ENCODE measurements at places on chromosomes 12 and 14.
A peak's percentile ranks its signal among the peaks of the same experiment; 100 is the strongest.

DNA sequence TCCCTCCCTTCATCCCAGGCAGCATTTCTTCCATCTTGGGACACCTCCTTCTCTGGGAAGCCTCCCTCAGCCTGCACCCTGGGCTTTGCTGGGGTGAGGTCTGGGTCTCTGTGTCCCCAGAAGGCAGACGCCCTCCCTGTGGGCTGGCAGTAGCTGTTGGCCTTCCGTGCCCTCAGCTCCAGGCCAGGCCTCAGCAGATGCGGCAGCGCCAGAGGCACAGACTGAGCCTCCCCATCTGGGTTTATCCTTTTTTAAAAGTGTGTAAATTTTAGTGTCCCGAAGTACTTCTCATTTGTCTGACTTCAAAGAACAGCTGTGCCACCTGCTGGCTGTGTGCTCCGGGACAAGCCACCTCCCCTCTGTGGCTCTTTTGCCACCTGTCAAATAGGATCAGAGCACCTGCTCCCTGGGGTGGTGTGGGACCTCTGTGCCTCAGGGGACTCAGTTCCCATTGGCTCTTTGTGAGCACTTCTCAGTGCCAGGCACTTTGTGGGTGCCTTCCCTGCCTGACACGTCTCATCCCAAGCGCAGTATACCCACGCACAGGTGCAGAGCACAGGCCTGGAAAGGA, 11.1 kb downstream of the EXOC3L4 start:
- no peak for DNase-seq

GRCh38 chr12:14785568-14785967, 17.7 kb downstream of the WBP11 start:
- no peak for DNase-seq

- no peak for DNase-seq
Observed at GRCh38 chr14:70718383-70719118, 76.8 kb downstream of the TTC9 start.

DNA sequence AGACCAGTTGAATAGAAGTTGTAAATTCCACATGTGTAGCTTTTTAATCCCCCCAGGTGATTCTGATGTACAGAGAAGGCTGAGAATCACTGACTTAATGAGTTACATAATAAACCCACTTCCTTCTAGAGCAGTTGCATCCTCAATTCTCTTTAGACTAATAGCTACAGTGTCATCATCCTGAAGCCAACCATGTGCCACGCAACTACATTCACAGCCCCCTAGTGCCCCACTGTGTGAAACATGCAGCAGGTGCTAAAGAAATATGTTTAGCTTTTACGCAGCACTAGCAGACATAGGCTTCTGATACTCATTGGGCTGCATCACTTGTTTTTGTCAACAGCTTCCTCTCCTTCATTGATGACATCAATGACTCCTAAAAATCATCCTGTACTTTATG, 1168.3 kb downstream of the BCL11B start:
- DNase-seq = no peak

DNA sequence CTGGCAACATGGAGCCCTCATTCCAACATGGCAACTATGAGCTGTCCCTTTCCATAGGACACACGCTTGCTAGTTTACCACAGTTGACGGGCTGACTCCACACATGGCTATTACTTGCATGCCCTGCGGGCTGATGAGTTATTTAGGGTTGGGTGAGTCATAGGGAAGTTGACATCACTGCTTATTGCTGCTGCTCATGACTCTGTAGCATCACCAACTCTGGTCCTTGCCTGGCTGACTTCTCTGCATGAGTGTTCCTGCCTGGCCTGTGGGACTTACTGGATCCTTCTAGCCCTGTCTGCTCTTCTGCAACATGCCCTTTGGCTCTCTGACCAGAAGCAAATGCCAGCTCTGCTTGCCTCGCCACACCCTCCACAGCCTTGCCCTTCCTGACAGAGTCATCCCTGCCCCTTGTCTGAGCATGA, 199.5 kb downstream of the ANO6 start:
- no peak for DNase-seq

- DNase-seq = peak; percentile 59
Observed at GRCh38 chr14:104749111-104749649, 3.8 kb upstream of the SIVA1 start.

DNA sequence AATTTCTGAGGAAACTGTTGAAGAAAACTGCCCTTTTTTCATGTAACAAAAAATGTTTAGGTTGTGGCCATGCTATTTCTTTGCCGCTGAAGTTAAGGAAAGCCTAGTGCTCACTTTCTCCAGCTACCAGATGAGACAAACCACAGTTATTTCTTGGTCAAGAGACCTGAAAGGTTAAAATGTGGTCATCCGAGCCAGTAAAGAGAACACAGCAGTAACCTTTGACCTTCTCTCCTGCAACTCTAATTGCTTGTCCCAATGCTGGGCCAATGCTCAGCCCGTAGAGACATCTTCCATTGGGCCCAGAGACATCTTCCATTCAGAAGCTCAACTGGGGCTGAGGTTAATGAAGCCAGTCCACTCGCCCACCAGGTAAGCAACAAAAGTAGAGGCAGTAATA, 109.8 kb upstream of the CPSF6 start:
- no peak for DNase-seq

GRCh38 chr12:79086541-79087296, 222.1 kb downstream of the SYT1 start:
- no peak for DNase-seq

DNA sequence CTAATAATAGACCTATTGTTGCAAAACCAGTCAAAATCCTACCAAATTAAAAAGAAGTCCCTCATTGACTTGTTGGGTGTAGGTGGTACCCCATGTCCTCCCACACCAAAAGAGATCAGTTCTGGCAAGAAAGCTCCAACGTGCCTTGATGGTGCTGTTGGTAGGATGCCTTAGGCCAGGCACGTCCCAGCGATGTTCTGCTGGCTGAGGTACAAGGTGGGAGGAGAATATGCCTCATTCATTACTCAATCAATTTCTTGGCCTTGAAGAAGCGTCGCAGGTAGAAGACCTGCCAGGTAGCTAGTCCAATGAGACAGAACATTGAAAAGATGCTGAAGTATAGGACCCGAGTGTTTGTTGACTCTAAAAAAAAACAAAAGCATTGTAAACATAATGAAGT, 7.8 kb upstream of the NEK9 start:
- no peak for DNase-seq

GRCh38 chr12:85733221-85733840, 102.9 kb downstream of the RASSF9 start:
- DNase-seq = no peak

- no peak for DNase-seq
Observed at GRCh38 chr14:49089107-49089506, 497.1 kb downstream of the RPS29 start.

DNA sequence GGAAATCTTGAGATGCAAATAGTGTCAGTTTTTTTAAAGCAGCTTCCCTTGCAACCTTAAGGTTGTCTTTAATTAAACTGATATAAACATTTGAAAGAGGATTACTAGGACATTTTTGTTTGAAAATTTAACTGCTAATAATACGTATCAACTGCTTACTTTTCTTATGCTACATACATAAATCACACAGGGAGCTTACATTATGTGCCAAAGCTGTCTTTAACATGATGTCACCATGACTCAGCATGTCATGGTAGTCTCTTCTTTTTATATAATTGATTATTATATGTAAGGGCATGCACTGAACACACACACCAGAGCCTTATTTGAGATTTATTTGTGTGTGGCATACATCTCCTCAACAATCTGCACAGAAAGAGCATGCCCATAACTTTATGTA, 63.0 kb upstream of the PTHLH start:
- no peak for DNase-seq

GRCh38 chr14:66115740-66116502, 370.2 kb upstream of the CCDC196 start:
- DNase-seq = no peak

GRCh38 chr12:112577473-112578329, 159.0 kb downstream of the PTPN11 start:
- no peak for DNase-seq

- no peak for DNase-seq
Observed at GRCh38 chr12:3179731-3180130, 102.6 kb downstream of the TSPAN9 start.

- no peak for DNase-seq
Observed at GRCh38 chr12:68267892-68268396, 14.5 kb upstream of the IL22 start.

DNA sequence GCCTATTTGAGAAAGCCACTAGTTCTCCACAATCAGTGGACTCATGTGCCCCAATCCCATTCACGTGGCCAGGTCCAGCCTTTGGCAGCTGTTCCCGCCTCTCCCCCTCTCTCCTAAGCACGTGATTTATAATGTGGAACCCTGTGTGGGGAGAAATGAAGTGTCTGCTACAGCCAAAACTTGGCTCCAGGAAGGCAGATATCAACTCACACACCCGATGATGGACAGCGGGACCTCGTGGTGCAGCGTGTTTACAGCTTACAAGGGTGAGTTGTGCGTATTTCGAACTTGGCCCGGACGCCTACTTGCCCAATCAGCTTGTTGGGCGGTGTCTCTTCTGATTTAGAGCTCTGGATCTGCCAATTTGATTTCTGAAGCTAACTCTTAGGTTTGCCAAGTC, 38.1 kb upstream of the FAM181A start:
- no peak for DNase-seq

GRCh38 chr12:46064548-46064947, 74.2 kb upstream of the SCAF11 start:
- no peak for DNase-seq

- DNase-seq = no peak
Observed at GRCh38 chr14:74065746-74066575, 18.3 kb downstream of the ALDH6A1 start.

DNA sequence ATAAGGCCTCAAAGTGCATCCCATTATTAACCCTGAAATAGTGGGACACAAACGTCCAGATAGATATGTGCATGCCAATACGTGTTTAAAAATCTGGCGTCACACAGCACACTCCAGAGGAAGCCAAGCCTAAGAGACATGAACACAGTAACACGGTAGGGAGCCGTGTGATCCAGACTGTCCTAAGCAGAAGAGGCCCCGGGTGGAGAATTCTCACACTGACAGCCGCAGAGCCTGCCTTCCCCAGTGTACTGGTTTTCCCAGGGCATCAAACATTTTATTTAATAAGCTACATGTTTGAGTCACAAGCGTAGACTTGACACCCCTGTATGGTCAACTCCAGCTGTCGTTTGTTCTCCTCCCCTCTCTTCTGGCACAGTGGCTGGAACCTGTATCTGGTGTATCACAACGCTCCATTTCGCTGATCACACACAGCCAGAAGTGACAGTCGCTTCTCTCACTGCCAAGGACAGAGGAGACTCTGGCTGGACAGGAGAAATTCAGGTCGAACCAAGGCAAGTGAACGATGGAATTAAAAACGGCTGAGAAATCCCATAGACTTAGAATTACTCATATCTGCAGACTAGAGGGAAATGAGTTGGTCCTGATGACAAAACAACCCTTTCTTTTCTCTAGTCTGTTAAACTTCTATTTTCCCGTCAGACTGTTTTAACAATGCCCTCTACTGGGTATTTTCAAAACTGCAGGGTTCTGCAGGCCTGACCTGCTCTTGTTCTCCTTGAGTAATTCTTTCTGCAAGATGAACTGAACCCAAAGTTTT, 359.9 kb downstream of the RGS6 start:
- DNase-seq = peak; percentile 37
